ENCODE measurements at places on chromosomes 3 and 15. TPM values are rescaled to one million over a fixed set of nuclear protein-coding genes. Genes with fewer than 3 reads are reported as not detected.
A peak's percentile ranks its signal among the peaks of the same experiment; 100 is the strongest.

GRCh38 chr3:100606894-100607512, 2.4 kb upstream of the ADGRG7 start:
- no peak overlapping the region for H3K4me3 ChIP-seq
- no peaks in the 10 kb centered on the region for H3K27me3 ChIP-seq
- no peak overlapping the region for H3K27ac ChIP-seq
- DNase-seq = no peak
- no peaks in the 10 kb centered on the region for H3K4me1 ChIP-seq

The ANKRD63 gene
- not detected for total RNA-seq

The ARHGEF26 gene
- 19.0 TPM for total RNA-seq

- H3K36me3 ChIP-seq = no peaks in the 10 kb centered on the region
- H3K27ac ChIP-seq = no peak overlapping the region
- DNase-seq = no peak
- no peaks in the 10 kb centered on the region for H3K27me3 ChIP-seq
- no peaks in the 10 kb centered on the region for H3K4me1 ChIP-seq
These were observed 108.7 kb upstream of the UBE2E2 start for GRCh38 chr3:23094412-23094811.

The NRG4 gene
- total RNA-seq = not detected

DNA sequence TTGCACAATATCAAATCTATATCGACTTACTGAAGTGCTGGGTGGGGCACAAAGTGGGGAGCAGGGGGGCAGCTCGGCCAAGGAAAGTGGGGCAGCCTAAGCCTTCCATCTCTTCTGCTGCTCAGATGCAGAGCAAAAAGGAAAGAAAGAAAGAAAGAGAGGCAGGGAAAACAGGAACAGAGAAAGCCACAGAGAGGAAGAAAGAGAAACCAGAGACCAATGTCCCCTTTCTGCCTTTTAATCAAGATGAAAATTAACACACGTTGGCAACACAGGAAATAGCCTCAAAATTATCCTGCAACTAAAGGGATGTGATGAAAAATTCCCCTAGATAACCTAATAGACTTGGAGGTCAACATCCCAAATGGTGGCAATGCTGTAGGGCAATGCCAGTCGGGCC, 72.2 kb upstream of the RAD18 start:
- H3K4me3 ChIP-seq = no peak overlapping the region
- H3K4me1 ChIP-seq = no peaks in the 10 kb centered on the region
- no peaks in the 10 kb centered on the region for H3K27me3 ChIP-seq
- no peaks in the 10 kb centered on the region for H3K36me3 ChIP-seq
- no peak for DNase-seq
- H3K27ac ChIP-seq = no peak overlapping the region

DNA sequence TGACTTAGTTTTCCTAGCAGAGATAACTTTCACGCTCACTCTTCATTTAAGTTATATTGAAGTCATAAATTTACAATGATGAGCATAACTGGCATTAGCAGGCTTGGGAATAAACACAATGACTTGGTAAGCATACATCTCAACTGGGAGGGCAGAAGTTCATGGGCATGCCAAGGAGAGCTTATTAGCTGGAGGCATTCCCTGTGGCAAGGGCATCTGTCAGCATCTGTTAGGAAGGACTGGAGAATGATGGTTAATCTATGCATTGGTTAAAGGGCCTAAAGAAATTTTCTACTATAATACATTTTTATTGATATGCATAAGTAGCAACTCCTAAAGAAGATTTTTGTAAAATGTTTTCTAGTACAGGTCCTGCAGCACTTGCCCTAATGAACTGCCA, 52.4 kb downstream of the NEK11 start:
- no peak overlapping the region for H3K27ac ChIP-seq
- no peaks in the 10 kb centered on the region for H3K4me1 ChIP-seq
- DNase-seq = no peak
- no peaks in the 10 kb centered on the region for H3K27me3 ChIP-seq

- H3K4me1 ChIP-seq = no peaks in the 10 kb centered on the region
- no peak for DNase-seq
- no peak overlapping the region for H3K27ac ChIP-seq
These were observed 1018.7 kb downstream of the ROBO1 start for GRCh38 chr3:78749056-78749455.

The APOD gene
- total RNA-seq = 22.3 TPM

GRCh38 chr3:195999896-196000295, 82.0 kb downstream of the TFRC start:
- no peaks in the 10 kb centered on the region for H3K36me3 ChIP-seq
- no peak overlapping the region for H3K27ac ChIP-seq
- no peaks in the 10 kb centered on the region for H3K4me1 ChIP-seq
- no peak overlapping the region for H3K4me3 ChIP-seq
- no peaks in the 10 kb centered on the region for H3K27me3 ChIP-seq

GRCh38 chr15:87047203-87047965, 967.7 kb downstream of the AGBL1 start:
- H3K27ac ChIP-seq = no peak overlapping the region
- no peaks in the 10 kb centered on the region for H3K27me3 ChIP-seq
- no peak for DNase-seq
- no peaks in the 10 kb centered on the region for H3K4me1 ChIP-seq
- H3K4me3 ChIP-seq = no peak overlapping the region

The LRRIQ4 gene
- total RNA-seq = not detected

DNA sequence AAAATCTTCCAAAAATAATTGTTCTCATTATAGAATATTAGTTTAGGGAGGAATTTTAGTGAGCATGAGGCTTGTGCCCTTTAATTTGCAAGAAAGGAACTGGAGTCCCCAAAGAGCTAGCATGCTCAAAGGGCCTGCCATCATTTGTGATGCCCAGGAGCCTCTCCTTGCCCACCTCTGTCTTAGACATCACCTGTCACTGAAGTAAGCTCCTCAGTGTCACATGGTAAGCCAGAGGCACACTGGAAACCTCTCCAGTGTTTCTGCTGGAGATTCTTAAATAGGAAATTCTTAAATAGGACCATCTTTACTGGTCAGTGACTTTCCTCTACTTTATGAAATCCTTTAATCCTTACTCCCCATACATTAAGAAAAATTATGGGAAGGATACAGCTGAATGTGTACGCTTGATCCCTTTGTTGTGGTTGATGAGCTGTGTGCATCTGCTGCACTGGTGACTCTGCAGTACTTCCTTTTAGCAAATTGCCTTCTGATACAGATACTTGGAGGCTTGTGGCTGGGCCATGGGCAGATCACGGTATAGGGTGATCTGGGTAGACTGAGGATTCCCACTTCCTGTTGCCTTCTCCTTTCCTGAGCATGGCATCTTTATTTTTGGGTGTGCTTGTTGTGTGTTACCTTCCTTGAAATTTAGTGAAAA, 197.4 kb downstream of the KLHL25 start:
- no peaks in the 10 kb centered on the region for H3K36me3 ChIP-seq
- DNase-seq = no peak
- peak overlapping the region; percentile 8 for H3K27ac ChIP-seq
- no peak overlapping the region for H3K4me3 ChIP-seq

The PLSCR4 gene
- 22.8 TPM for total RNA-seq

GRCh38 chr3:183777016-183777618, 48.3 kb downstream of the MAP6D1 start:
- no peaks in the 10 kb centered on the region for H3K4me1 ChIP-seq
- H3K27me3 ChIP-seq = no peaks in the 10 kb centered on the region
- H3K36me3 ChIP-seq = peaks cover 65% of the 10 kb centered on the region
- H3K4me3 ChIP-seq = no peak overlapping the region
- no peak for DNase-seq

GRCh38 chr3:37852097-37852496, 9.6 kb upstream of the CTDSPL start:
- H3K4me3 ChIP-seq = no peak overlapping the region
- no peaks in the 10 kb centered on the region for H3K36me3 ChIP-seq
- DNase-seq = no peak
- no peaks in the 10 kb centered on the region for H3K27me3 ChIP-seq
- no peak overlapping the region for H3K27ac ChIP-seq
- H3K4me1 ChIP-seq = no peaks in the 10 kb centered on the region

GRCh38 chr3:176296066-176296597, 901.1 kb downstream of the TBL1XR1 start:
- no peak overlapping the region for H3K4me3 ChIP-seq
- H3K27ac ChIP-seq = no peak overlapping the region
- no peak for DNase-seq
- no peaks in the 10 kb centered on the region for H3K27me3 ChIP-seq

DNA sequence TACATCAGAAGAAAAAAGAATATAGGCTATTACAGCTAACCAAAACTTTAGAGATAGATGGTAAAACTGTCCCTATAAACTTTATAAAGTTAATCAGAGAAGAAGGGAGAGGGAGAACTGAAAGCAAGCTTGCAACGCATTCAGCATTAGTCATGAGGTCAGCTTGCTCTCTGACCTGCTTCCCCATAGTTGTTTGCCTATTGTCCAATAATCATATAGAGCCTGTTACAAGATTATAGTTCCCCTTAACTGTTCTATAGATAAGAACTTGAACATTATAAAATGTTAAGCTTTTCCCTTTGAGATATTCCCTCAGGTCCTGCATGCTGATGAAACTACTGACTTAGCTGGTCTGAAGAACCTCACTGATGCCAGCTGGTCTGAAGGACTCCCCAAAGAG, 74.5 kb downstream of the CPNE4 start:
- no peak overlapping the region for H3K27ac ChIP-seq
- no peak for DNase-seq

DNA sequence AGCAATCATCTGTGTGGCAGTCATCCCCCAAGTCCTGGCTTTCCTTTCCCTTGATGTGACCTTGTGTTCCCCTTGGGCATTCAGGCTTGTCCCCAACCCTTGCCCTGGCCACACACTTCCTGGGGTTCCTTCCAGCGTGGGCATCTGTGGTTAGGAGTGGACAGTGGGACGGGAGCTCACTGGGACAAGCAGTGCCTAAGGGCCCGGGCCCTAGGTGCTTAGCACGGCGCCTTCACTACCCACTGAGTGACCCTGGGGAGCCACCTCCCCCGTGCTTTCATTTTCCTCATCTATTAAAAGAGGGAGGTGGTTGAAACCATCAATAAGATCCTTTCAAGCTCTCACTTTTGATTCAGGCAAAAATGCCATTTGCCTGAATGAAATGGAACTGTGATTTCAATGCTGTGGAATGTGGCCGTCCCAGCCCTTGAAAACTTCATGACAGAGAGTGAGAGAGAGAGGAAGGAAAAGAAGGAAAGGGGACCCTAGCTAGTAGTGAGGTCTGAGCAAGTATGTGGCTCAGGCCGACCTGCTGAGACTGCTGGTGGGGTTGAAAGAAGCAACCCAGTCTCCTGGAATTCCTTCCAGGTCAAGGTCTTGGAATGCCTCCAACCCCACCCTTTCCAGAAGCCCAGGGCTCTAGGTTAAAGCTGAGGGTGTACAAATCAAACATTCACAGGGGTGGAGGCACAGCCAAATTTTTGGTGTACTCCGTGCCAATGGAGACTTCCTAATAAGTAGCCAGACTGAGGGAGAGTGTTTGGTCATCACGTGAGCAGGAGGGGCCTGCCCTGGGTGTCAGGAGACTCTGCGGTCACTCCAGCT, 302.9 kb downstream of the TLE3 start:
- no peaks in the 10 kb centered on the region for H3K27me3 ChIP-seq
- no peak overlapping the region for H3K4me3 ChIP-seq
- no peaks in the 10 kb centered on the region for H3K36me3 ChIP-seq
- no peaks in the 10 kb centered on the region for H3K4me1 ChIP-seq
- no peak for DNase-seq

GRCh38 chr3:148709560-148710253, 12.0 kb downstream of the AGTR1 start:
- H3K36me3 ChIP-seq = no peaks in the 10 kb centered on the region
- H3K27ac ChIP-seq = no peak overlapping the region
- no peak for DNase-seq
- H3K4me1 ChIP-seq = no peaks in the 10 kb centered on the region

GRCh38 chr15:89880727-89881126, 13.1 kb downstream of the AP3S2 start:
- no peaks in the 10 kb centered on the region for H3K4me1 ChIP-seq
- H3K4me3 ChIP-seq = no peak overlapping the region
- H3K36me3 ChIP-seq = no peaks in the 10 kb centered on the region
- DNase-seq = no peak
- no peak overlapping the region for H3K27ac ChIP-seq

DNA sequence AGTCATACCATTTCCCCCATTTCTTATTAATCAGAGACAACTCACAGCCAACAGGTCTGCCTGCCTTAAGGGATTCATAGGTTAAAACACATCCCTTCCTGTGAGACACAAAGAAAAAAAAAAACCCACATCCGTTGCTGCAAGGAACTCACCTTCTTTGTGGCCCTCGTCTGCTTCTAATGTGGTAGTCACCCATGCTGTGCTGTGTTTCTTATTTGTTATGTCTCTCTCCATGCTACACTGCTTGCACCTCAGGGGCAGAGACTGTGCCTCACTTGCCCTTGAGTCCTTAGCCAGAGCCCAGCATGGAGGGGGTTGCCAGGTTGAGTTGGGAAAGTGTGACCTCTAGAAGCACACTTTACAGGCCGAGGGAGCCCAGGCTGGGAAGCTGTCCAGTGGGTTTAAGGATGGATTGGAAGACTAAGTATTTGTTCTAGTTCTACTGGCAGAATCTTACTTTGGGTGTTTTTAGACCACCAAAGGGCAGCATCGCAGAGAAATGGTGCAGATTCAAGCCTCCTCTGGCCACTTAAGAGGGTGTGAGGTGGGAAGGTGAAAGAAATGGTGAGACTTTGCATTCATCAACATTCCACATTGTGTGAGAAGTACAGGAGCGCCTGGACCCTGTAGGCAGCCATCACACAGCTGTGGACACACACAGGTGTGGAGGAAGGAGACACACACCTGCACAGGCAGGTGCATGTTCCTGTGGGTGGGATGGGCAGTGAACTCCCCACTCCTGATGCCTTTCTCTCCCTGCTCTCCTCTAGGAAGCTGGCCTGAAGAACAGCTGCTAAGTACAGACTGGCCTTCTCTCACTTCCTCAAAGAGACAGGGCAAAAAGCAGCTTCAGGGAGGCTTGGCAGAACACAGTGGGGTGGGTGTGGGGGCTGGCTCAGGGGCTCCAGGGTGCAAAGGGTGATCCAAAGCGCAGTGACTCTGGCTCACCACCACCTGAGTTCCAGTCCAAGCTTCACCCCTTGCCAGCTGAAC, 48.8 kb downstream of the GLB1 start:
- peak; percentile 60 for DNase-seq
- no peak overlapping the region for H3K4me3 ChIP-seq
- H3K27ac ChIP-seq = peak overlapping the region; percentile 19
- H3K4me1 ChIP-seq = peaks cover 37% of the 10 kb centered on the region
- no peaks in the 10 kb centered on the region for H3K27me3 ChIP-seq
- H3K36me3 ChIP-seq = peaks cover 59% of the 10 kb centered on the region

The VWA5B2 gene
- total RNA-seq = 9.1 TPM

DNA sequence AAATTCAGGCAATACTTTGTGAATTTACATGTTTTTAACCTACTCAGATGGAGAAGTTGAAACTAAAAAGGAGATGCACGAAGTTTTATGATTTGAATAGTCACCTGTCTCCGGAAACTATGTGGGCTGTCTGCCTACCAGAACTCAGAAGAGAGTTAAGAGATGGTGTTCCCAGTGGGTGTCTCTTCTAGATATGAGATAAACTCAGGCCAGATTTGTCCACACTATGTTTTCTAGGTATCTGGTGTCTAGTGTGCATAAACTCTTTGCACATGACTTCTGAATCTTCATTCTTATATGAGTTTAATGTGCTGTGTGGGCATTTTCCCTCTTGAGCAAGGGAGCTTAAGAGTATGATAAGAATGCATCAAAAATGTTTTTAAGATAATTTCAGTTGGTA, 222.8 kb downstream of the FOXP1 start:
- no peaks in the 10 kb centered on the region for H3K4me1 ChIP-seq
- H3K36me3 ChIP-seq = no peaks in the 10 kb centered on the region
- H3K4me3 ChIP-seq = no peak overlapping the region
- H3K27me3 ChIP-seq = no peaks in the 10 kb centered on the region
- DNase-seq = no peak

GRCh38 chr3:138066383-138066782, 49.0 kb downstream of the DZIP1L start:
- no peak for DNase-seq
- H3K27ac ChIP-seq = no peak overlapping the region
- H3K4me3 ChIP-seq = no peak overlapping the region
- H3K27me3 ChIP-seq = no peaks in the 10 kb centered on the region

Measured in Peyer's patch (tissue), 4 donors.